NCI-H1092 (cell line): ENCODE measurements at places on chromosomes 4 and X.

- no peak for DNase-seq
These were observed 1.7 kb downstream of the FBXL5 start for GRCh38 chr4:15653420-15653819.

GRCh38 chrX:14235004-14235403 lies 205.3 kb upstream of the GEMIN8 start:
- DNase-seq, result no peak

DNA sequence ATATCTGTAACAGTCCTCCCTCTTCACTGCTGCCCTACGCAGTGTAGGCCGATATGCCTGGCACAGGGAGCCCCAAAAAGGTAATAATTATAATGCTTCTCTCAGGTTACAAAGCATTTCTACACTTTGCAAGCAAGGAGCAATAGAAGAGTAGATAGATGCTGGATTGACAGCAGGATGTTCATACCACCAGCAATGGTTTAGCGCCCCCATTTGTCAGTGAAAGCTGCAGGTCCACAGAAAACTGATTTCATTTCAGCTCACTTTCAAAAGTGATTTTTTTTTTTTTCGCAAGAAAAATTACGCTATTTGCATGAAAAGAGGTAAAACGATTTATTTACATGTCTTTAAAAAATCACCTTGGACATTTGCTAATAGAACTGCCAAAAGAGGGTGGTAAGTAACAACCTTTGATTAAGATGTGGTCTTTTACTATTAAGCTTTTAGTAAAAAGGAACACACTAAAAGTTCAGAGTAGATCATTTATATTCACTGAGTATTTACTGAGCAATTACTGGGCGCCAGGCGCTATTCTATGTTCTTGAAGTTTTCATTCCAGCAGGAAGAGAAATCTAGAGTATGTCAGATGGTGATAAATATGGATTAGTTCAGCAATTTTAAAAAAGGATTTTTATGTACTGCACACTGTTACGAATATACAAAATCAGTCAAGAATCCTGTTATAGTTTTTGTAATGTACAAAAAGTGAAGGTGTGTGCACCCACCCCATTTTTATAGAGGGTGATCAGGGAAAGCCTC lies 34.4 kb downstream of the HPF1 start:
- DNase-seq, result no peak

- DNase-seq, result no peak
These were observed 2.2 kb downstream of the MAPK10 start for GRCh38 chr4:86357608-86358007.

- no peak for DNase-seq
These were observed 199.4 kb downstream of the CHIC2 start for GRCh38 chr4:53865054-53865453.

DNA sequence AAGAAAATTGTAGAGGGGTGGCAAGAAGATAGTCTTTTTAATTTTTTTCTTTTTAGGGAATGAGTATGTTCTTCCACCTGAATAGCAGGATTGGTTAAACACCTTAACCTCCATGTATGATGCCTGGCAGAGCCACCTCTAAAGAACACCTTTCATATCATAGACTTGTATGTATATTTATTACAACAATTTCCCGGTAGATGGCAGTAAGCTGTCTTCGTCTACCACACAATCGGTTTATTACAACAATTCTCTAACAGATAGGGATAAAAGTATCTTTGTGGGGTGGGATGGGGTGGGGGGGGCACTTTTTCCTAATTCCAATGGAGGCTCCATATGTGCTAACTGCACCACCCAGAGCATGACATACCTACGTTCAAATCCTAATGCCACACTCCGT lies 255.5 kb downstream of the LDB2 start:
- no peak for DNase-seq

- DNase-seq, result no peak
These were observed 94.6 kb upstream of the CASK start for GRCh38 chrX:42017971-42018370.

- DNase-seq, result no peak
These were observed 1.8 kb downstream of the IL15 start for GRCh38 chr4:141638230-141638629.

DNA sequence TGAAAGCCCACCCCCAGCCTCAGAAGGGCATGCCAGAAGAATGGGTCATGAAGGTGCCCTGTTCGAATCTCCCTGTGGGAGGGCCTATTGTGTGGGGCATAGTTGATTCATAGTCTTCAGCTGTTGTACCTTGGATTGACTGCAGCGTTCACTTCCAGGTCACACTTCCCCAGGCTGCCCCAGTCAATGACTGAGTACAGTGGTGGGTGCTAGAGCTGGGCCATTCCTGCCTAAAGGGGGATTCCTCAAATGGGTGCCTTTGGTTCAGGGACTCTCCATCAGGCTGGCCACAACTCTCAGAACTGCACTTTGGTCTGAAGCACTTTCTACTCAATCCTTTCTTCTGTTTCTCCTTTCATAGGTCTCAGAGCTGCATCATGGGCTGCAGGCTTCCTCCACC lies 35.0 kb upstream of the RASGEF1B start:
- DNase-seq, result no peak

- DNase-seq, result no peak
These were observed 18.1 kb upstream of the GDPD2 start for GRCh38 chrX:70405003-70405402.

DNA sequence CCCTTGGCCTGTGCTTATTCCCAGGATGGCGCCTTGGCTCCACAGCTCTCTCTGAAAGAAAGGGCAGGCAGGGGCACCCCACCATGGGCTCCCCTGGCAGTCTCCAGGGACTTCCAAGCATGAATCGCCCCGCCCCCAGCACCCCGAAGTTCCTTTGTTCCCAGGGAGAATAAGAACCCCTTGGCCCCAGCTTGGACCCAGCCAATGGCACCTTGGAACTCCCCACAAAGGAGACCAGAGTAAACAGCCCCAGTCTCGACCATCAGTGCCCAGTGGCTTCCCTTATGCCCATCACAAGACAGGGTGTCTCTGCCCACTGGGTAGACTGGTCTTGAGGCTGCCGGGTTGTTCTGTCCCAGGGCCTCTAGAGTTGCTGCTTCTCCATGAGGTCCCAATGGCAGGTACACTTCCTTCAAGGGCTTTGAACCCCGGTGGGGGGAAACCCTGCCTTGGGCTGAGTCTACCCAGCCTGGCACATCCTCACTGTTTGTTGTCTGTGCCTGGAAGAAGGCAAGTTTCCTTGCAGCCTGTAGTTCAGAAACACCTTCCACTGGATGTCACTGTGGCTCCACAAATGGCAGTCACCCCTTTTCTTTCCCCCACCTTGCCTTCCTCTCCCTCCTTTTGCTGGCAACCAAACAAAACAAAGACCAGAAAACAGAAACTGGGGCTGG lies 30.8 kb downstream of the NBDY start:
- DNase-seq, result no peak

GRCh38 chr4:174930895-174931294 lies 12.7 kb downstream of the ADAM29 start:
- DNase-seq, result no peak

DNA sequence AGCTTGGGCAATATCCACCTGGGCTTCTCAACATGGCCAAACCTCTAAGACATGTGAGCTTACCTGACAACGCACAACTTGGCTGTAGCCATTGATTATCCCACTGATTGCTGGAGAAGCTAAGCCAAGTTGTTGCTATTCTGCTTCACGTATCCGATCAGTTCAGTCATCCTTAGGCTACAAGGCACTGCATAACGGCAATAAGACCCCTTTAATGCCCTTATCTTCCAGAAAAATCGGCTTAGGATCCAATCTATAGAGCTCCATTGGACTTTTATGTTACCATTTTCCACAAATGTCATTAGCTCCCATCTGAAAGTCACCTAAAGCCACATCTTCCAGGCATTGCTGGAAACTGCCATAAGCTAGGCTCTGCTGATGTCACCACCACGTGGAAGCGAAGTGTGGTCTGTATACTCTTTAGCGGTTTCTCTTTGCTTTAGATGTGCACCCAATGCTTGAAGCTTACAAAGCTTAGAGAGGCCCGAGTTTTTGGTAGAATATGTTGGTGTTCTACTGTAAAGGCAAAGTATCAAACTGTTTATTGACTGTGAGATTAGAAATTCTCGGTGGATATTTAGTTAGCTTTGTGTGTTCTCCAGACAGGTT lies 163.1 kb downstream of the CPE start:
- no peak for DNase-seq

DNA sequence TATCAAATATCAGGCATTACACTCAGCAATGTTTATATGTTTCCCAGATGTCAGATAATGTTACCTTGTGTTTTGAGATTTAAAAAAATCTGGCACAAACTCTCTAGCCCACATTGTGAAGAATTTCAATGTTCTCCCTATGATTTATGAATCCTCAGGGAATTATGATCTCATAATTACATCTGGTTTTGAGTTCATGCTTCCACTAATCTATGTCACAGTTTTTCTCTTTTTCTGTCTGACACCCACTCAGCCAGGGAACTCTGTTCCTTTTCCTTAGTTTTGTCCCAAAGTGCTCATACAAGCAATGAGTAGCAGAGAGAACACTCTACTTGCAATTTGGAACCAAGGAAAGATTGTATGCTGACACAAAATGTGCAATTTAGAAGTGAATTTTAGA lies 212.1 kb upstream of the POF1B start:
- no peak for DNase-seq

GRCh38 chrX:122464341-122464740 lies 719.7 kb upstream of the GRIA3 start:
- no peak for DNase-seq
